ENCODE measurements at places on chromosomes 13 and 19.
A peak's percentile ranks its signal among the peaks of the same experiment; 100 is the strongest.

- no peak for DNase-seq
Observed at GRCh38 chr19:38031423-38031770, 124.4 kb downstream of the SIPA1L3 start.

GRCh38 chr13:80551650-80552497 lies 210.9 kb upstream of the SPRY2 start:
- no peak for DNase-seq

DNA sequence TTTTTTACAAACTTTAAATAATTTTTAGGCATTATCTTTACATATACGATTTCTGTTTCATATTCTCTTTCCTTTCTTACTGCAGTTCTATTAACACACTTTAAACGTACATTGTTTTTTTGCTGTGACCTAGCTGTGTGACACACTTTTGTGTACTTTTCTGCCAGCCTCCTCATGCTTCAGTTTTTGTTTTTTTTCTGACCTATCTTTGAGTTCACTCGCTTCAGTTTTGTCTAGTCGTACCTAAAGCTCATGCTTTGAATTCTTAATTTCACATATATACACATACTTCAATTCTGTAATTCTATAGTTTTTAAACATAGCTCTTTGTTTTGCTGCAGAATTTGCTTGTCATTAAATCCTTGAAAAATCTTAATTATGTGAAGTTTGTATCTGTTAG lies 150.4 kb downstream of the PDS5B start:
- DNase-seq = no peak

DNA sequence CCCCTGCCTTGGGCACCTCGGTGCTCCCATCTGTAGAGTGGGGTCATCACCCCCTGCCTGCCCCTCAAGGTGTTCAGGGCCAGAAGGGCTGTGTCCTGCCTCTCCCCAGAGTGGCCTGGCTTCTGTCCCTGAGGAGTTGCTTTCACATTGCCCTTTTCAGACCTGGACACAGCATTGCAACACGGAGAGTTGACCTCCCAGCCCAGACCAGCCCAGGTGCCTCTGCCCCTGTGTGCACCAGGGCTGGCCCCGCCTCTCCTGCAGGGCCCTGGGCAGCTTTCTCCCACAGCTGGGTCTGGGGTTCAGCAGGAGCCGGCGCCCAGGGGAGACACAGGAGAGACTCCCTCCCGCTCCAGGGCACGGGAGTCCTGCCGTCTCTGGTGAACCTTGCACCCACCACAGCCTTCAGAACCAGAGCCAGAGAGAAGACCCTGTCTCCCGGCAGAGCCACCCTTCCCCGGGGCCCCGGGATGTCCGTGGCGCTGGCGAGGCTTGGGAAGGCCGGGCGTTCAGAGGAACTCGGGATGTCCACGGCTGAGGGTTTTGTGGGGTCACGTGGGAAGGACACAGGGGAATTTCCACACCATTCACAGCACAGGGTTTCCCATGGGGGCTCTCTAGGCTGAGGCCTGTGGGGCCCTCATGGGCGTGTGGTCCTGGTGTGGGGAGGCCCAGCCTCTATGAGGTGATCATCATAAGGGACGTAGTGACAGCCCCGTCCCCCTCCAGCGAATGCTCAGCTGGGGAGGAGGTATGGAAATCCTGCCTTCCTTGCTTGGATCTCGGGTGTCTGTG lies 23.2 kb downstream of the C13orf46 start:
- DNase-seq = no peak

GRCh38 chr13:50140581-50141374 lies 125.5 kb downstream of the KCNRG start:
- no peak for DNase-seq

DNA sequence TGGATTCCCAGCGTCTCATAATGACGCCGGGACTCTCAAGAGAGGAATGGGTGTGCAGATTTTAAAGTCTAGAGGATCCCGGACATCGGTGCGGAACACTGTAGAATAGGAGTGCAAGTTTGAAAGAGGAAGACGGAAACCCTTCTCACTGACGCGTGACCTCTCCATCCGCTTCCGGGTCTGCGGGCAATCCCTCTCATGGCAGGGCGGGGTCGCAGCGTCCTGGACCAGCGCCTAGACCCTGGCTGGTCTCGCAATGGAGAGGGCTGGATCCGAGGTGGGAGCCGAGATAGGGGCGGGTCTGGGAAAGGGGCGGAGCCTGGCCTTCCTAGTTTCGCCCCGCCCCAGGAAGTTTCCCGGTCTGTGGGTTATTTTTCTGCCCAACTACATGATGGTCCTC lies 4.6 kb upstream of the ZNF845 start:
- peak; percentile 31 for DNase-seq

- DNase-seq = no peak
Observed at GRCh38 chr13:104953588-104953987, 1581.9 kb downstream of the EFNB2 start.

All from activated CD4-positive, alpha-beta memory T cell treated with anti-CD3 and anti-CD28 coated beads for 36 hours (primary cell).